ENCODE measurements at places on chromosomes 12 and 14.

- no peak for DNase-seq
These were observed 61.5 kb downstream of the IQSEC3 start for GRCh38 chr12:128079-128478.

- no peak for DNase-seq
These were observed 1.6 kb downstream of the TMEM179 start for GRCh38 chr14:104602933-104603325.

GRCh38 chr12:22437031-22437806 is 102.7 kb upstream of the ST8SIA1 start:
- peak; percentile 2 for DNase-seq

DNA sequence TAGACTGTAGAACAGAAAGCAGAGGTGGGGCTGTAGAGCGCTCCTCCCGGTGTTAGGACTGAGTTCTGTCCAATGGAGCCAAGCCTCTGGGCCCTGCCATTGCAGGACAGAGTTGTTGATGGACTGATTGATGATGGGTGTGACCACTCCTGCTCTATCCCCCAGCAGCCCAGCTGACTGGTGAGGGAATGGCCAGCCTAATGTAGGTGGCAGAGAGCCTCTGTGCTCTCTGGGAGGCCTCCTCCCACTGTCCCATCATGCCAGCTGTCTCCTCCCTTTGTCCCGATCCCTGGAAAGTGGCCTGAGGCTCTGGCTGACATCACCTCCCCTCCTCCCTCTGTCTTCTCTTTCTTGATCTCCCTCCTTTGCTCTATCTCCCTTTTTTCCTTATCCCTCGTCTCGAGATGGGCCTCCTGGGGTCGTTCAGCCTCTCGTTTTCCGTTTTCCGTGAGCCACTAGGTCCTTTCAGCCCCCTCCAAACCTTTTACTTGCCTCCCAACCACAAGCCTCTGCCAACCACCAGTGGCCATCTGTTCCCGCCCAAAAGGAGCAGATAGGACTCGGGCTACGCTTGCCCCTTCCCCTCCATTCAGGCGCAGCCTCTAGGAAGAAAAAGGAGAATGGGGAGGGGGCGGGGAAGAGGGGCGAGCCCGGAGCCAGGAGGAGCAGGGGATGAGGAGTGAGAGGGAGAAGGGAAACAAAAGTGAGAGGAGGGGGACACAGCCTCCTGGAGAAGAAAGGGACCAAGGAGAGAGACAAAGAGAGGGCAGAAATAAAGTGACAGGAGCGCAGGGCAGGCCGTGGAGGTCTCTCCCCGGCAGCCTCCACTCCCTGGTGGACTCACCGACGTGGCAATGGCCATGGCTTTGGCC is 572 bp downstream of the EFS start:
- DNase-seq: peak; percentile 44

- DNase-seq: no peak
These were observed 12.1 kb upstream of the GAPDH start for GRCh38 chr12:6522193-6522592.

- no peak for DNase-seq
These were observed 15.4 kb downstream of the TMTC1 start for GRCh38 chr12:29768372-29768771.

- DNase-seq: peak; percentile 45
These were observed 101.9 kb downstream of the NPAS3 start for GRCh38 chr14:33040372-33041140.

DNA sequence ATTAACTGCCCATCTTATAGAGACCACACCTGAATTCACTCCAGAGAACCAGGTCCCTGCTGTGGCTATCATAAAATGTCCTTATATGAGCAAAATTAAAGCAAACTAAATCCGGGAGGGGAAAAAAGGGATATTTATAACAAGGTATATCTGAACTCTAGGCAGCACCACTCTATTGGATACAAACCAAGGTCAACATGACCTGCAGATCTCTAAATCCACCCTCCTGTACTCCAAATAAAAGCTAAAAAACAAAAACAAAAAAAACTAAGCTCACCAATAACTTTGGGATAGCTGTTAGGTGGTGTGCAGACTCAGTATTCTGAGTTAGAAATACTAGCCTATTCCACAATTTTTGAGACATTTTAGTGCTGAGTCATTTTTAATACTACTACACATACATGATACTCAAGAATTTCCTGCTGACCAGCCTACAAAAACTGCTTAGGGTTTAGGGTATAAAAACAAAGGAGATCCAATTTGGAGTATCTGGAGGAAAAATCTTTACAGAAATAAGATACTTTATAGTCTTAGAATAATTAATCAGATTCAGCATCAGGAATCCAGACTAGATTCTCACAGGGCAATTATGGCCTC is 46.6 kb upstream of the LTBP2 start:
- peak; percentile 79 for DNase-seq

GRCh38 chr12:6854036-6854435 is 2.1 kb downstream of the USP5 start:
- DNase-seq: no peak

- peak; percentile 9 for DNase-seq
These were observed 845 bp upstream of the RARG start for GRCh38 chr12:53232646-53233461.

DNA sequence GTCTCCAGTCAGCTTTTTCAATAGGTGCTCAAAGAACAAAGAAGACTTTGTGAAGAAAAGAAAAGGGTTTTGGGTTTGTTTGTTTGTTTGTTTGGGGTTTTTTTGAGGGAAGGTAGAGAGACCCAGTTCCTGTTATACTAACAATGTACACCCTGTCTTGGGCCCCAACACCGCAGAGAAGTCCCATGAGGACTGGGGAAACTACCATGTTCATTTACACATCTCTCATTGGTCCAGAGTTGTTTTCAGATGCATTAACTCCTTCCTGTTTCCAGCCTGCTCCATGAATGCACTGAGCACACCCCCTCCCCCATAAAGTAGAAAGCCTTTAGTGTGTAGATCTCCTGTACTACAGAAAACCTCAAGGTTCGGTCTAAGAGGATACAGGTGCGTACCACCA is 51.1 kb upstream of the SLC8A3 start:
- DNase-seq: no peak

GRCh38 chr14:102496958-102497744 is 12.4 kb downstream of the ANKRD9 start:
- DNase-seq: no peak

- DNase-seq: peak; percentile 56
These were observed 466.9 kb downstream of the FUT8 start for GRCh38 chr14:65879248-65880009.

- no peak for DNase-seq
These were observed 69.8 kb downstream of the ATG14 start for GRCh38 chr14:55341781-55342180.

- DNase-seq: no peak
These were observed 233.3 kb upstream of the PPFIA2 start for GRCh38 chr12:81992461-81992860.

DNA sequence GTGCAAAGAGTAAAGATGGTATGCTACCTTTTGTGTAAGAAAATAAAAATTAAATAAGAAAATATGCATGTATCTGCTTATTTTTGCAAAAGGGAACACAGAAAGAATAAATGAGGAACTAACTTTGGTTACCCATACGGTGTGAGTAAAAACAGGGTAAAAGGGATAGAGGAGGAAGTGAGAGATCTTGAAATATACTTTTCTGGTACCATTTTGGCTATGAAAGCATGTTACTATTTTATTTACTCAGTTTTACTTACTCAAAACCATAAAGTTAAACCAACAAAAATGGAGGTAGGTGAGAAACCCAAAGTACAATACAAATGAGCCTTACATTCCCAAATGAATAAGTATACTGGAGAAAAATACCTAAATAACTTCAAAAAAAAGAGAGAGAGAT is 122.0 kb upstream of the EGLN3 start:
- DNase-seq: no peak

DNA sequence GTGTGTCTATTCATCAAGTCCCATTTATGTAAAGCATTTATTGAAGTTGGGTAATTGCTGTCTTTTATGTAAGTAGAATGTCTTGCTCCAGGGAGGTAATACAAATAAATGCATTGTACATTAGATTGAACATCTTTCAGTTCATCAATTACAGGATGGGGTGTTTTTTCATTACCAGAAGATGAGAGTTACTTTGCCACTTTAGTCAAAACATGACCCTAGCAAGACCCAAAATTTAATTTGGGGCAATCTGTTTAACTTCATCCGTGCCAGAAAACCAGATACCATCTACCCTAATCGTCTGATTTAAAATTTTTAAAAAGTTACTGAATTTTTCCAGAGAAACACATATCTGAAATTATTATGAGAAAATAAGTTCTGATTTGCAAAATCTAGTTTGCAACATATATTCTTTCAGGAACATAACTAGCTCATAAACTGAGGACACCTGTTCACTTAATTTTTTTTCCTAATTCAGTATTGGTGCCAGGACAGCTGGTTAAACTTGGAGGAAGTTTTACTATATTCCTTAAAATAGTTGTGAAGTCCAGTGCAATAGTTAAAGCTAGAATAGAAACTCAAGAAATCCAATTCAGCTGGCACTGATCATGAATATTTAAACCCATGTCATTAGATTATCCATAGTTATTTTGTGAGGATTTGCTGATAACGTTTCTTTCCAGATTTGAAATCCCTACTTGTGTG is 114.5 kb downstream of the SRGAP1 start:
- DNase-seq: no peak

Measured in fibroblast of upper back skin (primary cell).